ENCODE measurements at places on chromosomes 11 and 22. TPM values are rescaled to one million over a fixed set of nuclear protein-coding genes. Genes with fewer than 3 reads are reported as not detected.

GRCh38 chr22:36964106-36964505, 50.7 kb downstream of the CSF2RB start:
- no peak for DNase-seq

- DNase-seq = no peak
Measured at GRCh38 chr11:81397316-81397715, 1336.3 kb downstream of the FAM181B start.

- DNase-seq = peak; percentile 63
Measured at GRCh38 chr22:46083383-46084350, 66.7 kb upstream of the PPARA start.

- DNase-seq = no peak
Measured at GRCh38 chr11:122336706-122337105, 220.7 kb upstream of the BLID start.

DNA sequence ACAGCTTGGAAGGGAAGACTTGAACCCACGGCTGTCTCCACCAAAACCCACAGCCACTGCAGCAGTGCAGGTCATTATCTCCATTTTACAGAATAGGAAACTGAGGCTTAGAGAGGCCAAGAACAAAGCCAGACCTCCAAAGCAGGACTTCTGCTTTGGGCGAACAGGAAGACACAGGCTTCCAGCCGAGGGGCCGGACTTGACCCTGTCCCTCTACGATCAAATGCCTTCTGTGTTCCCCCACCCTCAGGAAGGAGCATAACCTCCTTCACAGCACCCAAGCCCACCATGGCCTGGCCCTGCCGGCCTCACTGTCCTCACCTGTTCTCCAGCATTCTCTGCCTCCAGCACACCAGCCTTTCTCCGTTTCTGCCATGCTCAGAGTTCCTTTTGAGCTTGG, 15.8 kb downstream of the IGLL1 start:
- no peak for DNase-seq

- DNase-seq = no peak
Measured at GRCh38 chr22:38793317-38793716, 626 bp downstream of the DNAL4 start.

DNA sequence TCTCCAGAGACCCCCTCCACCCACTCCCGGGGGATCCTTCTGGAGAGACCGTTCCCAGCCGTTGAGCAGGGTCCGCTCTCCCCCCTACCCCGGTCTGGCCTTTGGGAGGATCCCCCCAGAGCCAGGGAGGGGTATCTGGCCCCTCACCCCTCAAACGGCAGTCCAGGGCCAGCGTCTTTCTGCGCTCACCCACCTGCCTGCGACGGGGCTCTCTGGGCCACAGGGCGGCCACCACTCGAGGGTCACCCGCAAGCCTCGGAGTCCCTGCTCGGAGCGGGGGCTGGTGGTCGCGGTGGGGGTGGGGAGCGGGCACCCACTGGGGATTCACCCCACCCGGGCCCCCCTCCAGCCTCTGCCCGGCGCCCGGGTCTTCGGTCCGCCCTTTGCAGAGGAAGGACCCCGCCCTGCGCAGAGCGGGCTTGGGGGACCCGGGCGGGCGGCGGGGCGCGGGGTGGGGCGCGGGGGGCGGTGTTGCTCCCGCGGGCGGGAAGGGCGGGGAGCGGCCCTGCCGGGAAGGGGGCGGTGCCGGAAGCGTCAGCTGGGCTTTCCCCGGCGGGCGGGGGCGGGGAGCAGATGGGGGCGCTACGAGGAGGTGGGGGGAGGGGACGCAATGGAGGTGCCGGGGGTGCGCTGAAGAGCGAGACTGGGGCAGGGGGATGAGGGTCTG, 16.6 kb downstream of the CRELD2 start:
- no peak for DNase-seq

CRYBA4 gene
- not detected for total RNA-seq

LGALS12 gene
- not detected for total RNA-seq

ANO9 gene
- not detected for total RNA-seq

Data from chondrocyte (in vitro differentiated cells).